Activated CD4-positive, alpha-beta T cell treated with anti-CD3 and anti-CD28 coated beads, Interleukin-2, amount 50 U/mL, for 16 hours (primary cell): ENCODE measurements at places on chromosomes 4 and X.
A peak's percentile ranks its signal among the peaks of the same experiment; 100 is the strongest.

- DNase-seq: no peak
Measured at GRCh38 chrX:25028726-25029125, 13.0 kb upstream of the ARX start.

DNA sequence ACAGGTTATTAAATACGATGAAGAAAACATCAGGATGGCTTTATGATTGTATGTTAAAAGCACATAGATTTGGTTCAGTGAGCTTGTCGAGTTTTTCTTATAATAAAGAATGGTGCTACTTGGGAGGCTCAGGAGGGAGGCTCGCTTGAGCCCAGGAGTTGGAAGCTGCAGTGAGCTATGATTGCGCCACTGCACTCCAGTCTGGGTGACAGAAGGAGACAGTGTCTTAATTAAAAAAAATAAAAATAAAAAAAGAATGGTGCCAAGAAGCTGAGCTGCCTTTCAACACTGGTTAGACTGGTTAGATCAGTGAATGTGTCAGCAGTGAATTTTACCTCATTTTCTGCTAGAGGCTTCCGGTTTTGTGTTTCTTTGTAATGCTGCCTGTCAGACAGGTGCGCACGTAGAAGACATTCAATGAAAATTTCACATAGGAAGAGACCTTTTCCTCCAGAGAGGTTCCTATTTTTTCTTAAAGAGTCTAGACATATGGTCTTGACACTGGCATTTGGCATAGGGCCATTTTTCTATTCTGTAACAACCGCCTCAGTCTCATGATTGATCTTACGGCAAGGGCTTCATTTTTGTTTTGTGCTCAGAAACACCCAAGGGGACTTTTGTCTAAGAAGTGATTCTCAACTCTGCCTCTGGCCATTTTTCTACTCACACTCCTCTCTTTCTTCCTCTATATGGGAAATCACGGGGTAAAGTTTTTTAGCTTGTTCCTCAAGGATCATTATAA, 15.0 kb upstream of the ARSF start:
- no peak for DNase-seq

DNA sequence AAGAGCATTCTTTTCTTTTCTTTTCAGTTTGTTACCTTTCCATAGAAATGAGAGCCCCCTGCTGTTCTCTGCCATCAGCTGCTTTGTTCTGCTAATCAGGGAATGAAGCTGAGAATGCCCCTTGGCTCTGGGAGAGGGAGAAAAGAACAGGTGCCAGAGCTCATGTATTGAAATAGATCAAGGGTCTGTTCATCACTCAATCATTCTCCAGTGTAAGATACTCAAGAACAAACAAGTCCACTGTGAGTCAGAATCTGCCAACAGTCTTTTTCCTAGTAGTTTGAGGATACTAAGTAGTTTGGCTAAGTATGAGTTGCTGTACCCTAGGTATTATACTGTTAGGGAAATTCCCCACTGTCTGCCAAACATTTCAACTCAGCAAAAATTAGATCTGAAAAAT, 144.3 kb downstream of the RTL3 start:
- DNase-seq: peak; percentile 65

DNA sequence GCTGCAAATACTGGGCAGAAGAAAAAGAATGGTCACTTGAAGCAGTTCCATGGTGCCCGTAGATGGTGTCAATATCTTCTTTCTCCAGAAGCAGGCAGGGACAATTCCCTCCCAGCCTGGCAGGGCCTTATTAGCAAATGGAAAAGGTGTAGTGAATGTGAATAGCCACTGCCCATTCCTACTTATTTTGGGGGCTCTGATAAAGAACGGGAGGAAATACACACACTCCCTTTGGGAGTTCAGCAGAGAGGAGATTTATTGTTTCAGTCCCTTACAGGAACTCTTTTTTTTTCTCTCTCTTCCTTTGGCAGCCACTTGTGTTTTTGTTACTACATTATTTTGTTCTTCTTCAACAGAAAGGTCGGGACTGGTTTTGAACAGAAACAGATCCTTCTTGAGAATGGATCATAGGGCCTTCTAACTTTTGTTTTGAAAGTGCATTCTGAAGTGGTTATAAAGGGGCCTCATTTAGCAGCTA, at the start of gene EMCN:
EMCN (minus strand) TSS at position 159 of the 478 bp plus-strand sequence; CDS start at position 51, 108 bp downstream.
- DNase-seq: no peak

DNA sequence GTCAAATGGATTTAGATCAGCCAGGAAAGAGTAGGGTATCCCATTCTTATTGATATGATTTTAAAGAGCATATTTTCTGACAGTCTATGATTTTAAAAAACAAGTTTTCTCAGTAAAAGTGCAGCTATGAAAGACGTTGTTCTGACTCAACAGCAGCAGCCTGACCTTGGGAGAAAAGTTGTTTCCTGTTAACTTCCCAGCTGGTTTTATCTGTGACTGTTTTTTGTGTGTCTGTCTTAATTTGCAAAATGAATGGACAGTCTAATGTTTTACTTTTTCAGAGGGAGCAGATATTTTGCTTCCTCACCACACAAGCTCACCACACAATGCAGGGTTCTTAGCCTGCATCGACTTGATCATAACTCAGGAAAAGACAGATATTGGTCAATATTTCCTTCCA, 764 bp upstream of the MTHFD2L start:
- no peak for DNase-seq

- no peak for DNase-seq
Measured at GRCh38 chrX:133640161-133641015, 225.1 kb upstream of the GPC4 start.

DNA sequence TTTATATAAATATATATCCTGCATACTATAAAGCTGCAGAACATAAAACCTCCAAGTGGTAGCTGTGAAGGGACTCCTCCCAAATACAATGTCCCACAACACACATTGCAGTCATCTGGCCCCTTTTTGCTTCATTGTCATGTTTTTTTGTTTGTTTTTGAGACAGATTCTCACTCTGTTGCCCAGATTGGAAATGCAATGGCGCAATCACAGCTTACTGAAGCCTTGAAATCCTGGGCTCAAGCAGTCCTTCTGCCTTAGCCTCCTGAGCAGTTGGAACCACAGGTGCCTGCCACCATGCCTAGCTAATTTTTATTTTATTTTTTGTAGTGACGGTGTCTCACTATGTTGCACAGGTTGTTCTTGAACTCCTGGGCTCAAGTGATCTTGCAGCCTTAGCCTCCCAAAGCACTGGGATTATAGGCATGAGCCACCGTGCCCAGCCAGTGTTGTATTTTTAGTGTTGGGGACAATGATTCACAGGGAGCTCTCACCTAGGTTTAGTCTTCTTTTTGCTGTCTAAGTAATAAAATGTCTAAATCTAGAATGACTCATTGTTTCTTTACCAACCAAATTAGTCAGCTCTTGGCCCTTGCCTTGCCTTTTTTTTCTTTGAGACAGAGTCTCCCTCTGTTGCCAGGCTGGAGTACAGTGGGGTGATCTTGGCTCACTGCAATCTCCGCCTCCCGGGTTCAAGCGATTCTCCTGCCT, 24.0 kb upstream of the XIAP start:
- peak; percentile 72 for DNase-seq

DNA sequence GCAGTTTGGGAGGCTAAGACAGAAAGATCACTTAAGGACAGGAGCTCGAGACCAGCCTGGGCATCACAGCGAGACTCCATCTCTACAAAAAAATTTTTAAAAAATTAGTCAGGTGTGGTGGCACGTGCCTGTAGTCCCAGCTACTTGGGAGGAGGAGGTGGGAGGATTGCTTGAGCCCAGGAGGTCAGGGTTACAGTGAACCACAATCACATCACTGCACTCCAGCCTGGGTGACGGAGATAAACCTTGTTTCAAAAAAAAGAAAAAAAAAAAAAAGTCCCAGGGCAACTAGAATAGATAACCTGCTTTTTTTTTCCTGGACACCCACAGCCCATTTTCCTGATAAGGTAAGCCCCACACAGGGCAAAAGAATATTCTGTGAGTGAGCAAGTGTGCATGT, 96.3 kb downstream of the C4orf51 start:
- no peak for DNase-seq

GRCh38 chr4:47061435-47061834, 30.1 kb downstream of the GABRB1 start:
- DNase-seq: no peak

DNA sequence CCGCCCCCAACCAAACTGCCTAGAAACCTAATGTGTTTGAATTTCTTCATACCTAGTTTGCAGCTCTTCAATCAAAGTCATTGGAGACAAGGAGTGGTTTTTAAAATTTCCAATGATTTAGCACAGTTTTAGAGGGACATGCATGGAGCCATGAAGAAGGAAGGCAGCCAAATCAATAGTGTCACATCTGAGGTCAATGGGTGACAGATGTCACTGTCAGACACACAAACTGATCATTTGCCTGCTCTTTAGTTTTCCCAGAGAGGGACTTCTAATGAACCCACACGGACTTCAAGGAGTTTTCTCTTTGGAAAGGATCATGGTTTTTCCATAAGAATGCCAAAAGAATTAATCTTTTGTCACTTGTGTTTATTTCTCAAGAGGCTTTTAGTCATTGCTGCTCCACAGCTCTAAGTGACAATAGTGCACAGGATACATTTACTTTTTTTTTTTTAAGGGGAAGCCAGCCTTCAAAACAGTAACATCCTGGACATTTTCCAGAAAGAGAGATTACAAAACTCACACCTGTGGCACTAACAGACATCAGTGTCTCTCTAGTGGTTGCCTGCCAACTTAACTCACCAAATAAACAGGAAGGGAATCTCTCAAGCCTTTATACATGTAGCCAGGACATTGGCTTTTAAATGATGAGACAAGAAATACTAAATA, 251.1 kb upstream of the DIAPH2 start:
- DNase-seq: no peak

- DNase-seq: no peak
Measured at GRCh38 chr4:151537687-151538086, 128.7 kb downstream of the FHIP1A start.

DNA sequence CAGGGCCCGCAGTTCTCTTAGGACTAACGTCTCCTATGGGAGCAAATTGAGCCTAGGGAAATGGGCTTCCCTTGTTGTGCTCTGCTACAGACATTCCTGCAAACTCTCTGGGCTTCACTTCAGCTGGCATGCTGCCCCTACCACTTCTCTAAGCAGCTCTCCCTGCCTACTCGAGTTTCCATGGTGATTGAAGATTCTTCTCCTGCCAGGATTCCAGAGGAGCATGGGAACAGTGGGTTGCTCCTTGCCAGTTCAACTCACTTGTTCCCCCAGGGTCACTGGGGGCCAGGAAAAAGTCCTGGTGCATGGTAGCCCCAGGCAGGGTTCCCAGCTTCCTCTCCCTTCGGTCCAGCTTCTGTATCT, 21.1 kb upstream of the WDR17 start:
- DNase-seq: no peak

DNA sequence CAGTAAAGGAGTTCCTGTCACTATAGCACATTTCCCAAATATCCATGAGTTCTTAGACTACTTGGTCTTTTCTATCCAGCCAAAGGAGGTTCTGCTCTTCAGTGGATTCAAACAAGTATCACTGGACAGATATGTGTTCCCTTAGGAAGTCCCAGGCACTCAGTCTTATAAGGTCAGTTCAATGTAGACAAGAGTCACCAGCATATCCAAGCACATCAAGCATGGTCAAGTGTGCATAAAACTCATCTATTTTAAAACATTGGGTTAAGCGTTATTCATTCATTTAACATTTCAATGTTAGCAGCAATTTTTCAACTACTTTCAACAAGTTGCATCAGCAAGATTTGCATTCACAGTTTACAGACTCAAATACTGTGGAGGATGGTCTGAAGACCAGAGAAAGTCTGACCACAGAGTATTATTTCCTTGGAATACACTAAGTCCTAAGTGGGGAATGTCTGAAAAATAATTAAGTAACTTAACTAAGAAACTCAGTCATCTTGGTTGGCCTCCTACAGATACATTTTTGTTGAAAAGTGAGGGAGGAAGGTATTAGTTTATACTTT, 630.5 kb upstream of the IGFBP7 start:
- DNase-seq: no peak

DNA sequence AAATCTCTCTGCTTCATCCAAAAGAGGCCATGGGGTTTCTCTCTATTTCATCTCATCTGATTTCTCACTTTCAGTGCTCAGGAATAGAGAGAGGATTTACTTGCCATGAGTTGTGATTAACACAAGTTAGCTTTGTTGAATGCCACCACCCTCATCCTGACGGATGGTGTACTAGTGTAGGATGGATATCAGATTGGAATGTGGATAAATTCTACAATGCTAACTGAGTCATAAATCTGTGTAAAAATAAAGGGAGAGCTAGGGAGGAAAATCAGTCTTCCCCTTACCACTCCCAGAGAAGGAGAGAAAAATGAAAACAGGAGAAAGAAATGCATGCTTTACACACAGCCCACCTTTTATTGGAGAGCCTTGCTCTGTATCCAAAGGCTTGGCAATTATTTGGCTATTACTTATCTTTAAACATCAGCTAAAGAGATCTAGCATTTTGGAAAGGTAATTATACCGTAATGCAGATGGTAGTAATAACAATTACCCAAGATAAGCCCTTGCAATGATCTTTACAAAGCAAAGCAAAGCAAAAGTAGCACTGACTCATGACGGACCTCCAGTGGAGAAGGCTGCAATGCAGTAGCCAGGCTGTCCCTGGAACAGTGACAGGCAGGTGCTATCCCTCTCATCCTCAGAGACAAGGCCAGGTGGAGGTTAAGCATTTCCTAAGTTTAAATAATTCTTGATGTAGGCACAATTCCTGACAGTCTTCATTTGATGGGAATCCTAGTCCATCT, 306.3 kb upstream of the PPARGC1A start:
- no peak for DNase-seq

GRCh38 chrX:19867411-19867732, 20.0 kb downstream of the SH3KBP1 start:
- DNase-seq: no peak
